ENCODE measurements at places on chromosomes 13 and 19. TPM values are rescaled to one million over a fixed set of nuclear protein-coding genes. Genes with fewer than 3 reads are reported as not detected.

Gene ZNF677
- 3.6 TPM for total RNA-seq

DNA sequence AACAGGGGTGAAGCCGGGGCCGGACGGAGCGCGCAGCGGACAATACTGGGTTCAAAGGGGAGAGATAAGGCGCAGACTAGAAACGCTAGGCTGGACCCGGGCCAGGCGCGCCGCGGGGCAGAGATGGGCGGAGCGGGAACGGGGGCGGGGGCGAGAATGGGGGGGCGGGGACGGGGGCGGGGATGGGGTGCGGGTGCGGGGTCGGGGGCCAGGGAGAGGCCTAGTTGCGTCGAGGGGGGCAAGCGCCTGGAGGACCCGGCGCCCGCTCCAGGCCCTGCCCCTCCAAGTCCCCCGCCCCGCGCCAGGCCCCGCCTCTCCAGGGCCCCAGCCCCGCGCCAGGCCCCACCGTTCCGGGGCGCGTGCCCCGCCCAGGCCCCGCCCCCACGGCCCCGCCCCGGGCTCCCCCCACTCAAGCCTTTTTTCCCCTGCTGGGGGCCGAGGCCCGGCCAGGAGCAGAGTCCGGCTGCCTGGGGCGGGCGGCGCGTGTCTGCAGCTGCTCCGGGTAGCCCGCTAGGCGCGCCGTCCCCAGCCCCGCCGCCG lies at the start of gene CERS4:
Gene CERS4, plus strand, starts transcription at position 449 of the 540 bp plus-strand sequence. CDS start 41,707 bp downstream, outside the sequence.
- peaks cover 15% of the 10 kb centered on the region for H3K36me3 ChIP-seq
- peaks cover 67% of the 10 kb centered on the region for H3K4me1 ChIP-seq
- peak within 1 kb of the TSS; percentile 90 for H3K27ac ChIP-seq

DNA sequence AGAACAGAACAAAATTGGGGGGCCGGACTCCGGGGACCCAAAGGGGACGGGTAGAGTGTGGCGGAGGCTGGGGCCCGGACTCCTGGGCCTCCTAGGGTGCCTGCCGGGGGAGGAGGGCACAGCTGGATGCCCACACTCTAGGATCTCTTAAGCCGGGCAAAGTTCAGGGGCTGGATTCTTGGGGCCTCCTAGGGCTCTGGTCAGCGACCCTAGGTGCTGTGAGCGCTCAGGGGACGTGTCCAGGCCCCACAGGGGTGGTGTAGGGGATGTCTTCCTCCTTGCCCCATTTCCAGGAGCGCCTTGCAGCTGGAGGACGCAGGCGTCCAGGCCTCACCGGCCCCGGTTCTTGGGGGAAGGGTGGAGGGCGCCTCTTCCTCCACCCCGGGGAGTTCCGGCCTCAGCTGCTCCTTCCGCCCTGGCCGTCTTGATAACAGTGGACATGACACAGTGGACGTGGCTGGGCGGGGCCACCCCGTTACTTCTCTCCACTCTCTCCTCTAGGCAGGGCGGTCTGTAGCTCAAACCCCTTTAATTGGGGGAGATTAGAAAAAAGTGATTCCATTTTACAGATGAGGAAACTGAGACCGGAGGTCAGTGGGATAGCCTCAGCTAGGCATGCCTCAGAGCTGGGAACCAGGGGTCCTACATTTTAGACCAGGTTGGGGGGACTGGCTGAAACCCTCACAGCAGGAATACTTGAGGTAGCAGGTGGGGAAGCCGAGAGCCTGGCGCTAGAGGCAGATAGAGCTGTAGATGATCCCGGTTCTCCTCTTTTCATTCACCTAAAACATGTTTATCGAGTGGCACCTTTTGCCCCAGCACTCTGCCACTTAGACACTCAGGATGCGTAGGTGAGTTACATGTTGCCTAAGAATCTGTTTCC lies 705 bp downstream of the STXBP2 start:
- H3K27ac ChIP-seq, result peak overlapping the region; percentile 93
- no peaks in the 10 kb centered on the region for H3K27me3 ChIP-seq
- H3K4me3 ChIP-seq, result peak overlapping the region; percentile 86
- no peak for DNase-seq
- peaks cover 1% of the 10 kb centered on the region for H3K36me3 ChIP-seq

Gene CEACAM3
- total RNA-seq, result 0.42 TPM

DNA sequence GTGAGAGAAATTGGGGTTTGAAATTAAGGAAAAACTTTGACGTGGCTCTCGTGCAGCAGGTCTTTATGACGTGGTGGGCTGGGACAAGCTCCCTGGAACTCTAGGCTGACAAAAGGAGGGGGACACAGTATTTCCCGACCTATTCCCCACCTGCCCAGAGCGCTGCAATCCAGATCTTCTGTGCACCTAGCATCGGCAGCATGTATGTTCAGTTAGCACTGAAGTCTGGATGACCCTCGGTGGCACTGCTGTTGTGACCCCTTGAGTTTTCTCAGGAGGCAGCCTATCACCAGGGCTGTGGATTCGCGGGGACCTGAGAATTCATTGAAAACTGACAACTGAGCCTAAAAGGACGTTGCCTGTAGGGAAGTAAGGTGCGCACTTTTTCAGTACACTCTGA lies 9.1 kb upstream of the ZNF536 start:
- no peak overlapping the region for H3K27ac ChIP-seq
- no peak overlapping the region for H3K4me3 ChIP-seq
- DNase-seq, result no peak
- H3K36me3 ChIP-seq, result no peaks in the 10 kb centered on the region
- no peaks in the 10 kb centered on the region for H3K27me3 ChIP-seq

- no peak overlapping the region for H3K27ac ChIP-seq
- no peak overlapping the region for H3K4me3 ChIP-seq
- no peaks in the 10 kb centered on the region for H3K27me3 ChIP-seq
- no peak for DNase-seq
- H3K36me3 ChIP-seq, result no peaks in the 10 kb centered on the region
Observed at GRCh38 chr19:34241513-34242337, 12.6 kb upstream of the GARRE1 start.

DNA sequence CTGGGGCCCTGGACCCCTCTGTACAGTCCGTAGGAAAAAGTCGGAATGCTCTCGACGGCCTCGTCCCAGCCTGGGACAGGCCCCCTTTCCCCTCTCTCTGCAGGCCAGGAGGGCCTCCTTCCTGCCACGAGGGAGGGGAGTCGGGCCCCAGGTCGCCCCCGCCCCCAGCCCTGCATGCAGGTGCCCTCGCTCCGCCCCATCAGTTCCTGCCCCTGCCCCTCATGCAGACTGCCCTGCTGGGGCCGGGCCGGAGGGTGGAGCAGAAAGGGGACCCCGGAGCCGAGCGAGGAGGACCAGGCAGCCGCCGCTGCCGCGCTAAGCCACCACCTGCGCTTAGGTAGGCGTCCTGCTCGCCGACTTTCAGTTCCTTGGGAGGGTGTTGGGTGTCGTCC lies 7.3 kb downstream of the LYL1 start:
- peak overlapping the region; percentile 23 for H3K4me3 ChIP-seq
- H3K27ac ChIP-seq, result no peak overlapping the region
- H3K36me3 ChIP-seq, result peaks cover 51% of the 10 kb centered on the region
- no peak for DNase-seq
- peaks cover 41% of the 10 kb centered on the region for H3K4me1 ChIP-seq
- no peaks in the 10 kb centered on the region for H3K27me3 ChIP-seq

Gene LILRA6
- total RNA-seq, result 0.95 TPM

GRCh38 chr13:109738298-109738746 lies 48.1 kb downstream of the IRS2 start:
- H3K27me3 ChIP-seq, result peaks cover 13% of the 10 kb centered on the region
- H3K36me3 ChIP-seq, result no peaks in the 10 kb centered on the region
- no peak overlapping the region for H3K27ac ChIP-seq
- no peak for DNase-seq
- no peaks in the 10 kb centered on the region for H3K4me1 ChIP-seq
- no peak overlapping the region for H3K4me3 ChIP-seq

DNA sequence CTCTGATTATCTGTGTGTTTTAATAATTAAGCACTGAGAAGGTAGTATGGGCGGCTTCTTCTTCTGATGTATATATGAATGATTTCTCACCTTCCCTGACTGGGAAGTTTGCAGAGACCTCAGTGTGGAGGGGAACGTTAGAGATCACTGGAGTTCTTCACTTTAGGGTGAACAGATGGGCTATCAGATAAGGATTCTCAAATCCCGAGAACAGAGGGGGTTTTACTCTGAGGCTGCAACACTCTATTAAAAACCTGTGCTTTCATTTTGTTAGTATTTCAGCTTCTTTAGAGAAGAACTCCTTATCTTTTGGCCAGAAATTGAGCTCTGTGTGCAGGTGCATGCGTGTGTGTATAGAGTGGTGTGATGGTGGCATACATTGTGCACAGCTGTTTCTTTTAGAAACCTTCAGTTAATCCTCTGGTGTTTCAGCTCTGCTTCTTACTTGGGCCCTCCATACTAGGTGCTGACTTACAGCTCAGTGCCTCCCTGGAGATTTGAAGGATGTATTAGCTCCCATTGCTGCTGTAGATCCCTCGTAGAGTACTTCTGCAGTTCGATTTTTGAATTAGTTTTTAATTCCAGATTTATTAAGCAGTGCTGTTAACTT lies 45.3 kb upstream of the PCDH9 start:
- no peak overlapping the region for H3K27ac ChIP-seq
- no peaks in the 10 kb centered on the region for H3K36me3 ChIP-seq
- DNase-seq, result no peak
- H3K4me3 ChIP-seq, result no peak overlapping the region
- no peaks in the 10 kb centered on the region for H3K4me1 ChIP-seq
- no peaks in the 10 kb centered on the region for H3K27me3 ChIP-seq

DNA sequence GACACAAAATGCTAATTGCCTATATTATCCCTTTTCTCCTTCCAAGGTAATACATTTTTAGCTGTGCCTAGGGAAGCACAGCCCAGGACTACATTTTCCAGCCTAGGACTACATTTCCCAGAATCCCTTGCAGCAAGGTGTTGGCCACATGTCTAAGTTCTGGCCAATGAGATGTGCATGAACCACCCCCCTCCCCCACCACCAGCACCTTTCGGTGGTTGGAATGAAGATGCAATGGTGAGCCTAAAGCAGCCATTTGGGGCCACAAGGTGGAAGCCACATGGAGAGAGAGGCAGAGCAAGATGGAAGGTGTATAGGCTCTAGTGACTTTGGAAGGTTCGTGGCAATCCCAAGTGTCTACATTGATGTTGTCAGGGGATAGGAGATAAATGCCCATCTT lies 16.2 kb downstream of the UNC13A start:
- H3K27ac ChIP-seq, result no peak overlapping the region
- H3K36me3 ChIP-seq, result no peaks in the 10 kb centered on the region
- no peaks in the 10 kb centered on the region for H3K4me1 ChIP-seq
- peaks cover 14% of the 10 kb centered on the region for H3K27me3 ChIP-seq
- H3K4me3 ChIP-seq, result no peak overlapping the region
- no peak for DNase-seq

Gene C1QTNF9B
- not detected for total RNA-seq

- no peak overlapping the region for H3K4me3 ChIP-seq
- H3K4me1 ChIP-seq, result no peaks in the 10 kb centered on the region
- H3K27ac ChIP-seq, result no peak overlapping the region
- no peaks in the 10 kb centered on the region for H3K27me3 ChIP-seq
- no peak for DNase-seq
- H3K36me3 ChIP-seq, result no peaks in the 10 kb centered on the region
Observed at GRCh38 chr13:112619730-112620631, 32.0 kb upstream of the TUBGCP3 start.

GRCh38 chr13:59755632-59756290 lies 408.0 kb downstream of the DIAPH3 start:
- DNase-seq, result no peak
- H3K27me3 ChIP-seq, result no peaks in the 10 kb centered on the region
- H3K36me3 ChIP-seq, result no peaks in the 10 kb centered on the region
- H3K27ac ChIP-seq, result no peak overlapping the region
- no peak overlapping the region for H3K4me3 ChIP-seq

Gene USPL1
- 8.4 TPM for total RNA-seq

Gene NKG7
- total RNA-seq, result 0.50 TPM

DNA sequence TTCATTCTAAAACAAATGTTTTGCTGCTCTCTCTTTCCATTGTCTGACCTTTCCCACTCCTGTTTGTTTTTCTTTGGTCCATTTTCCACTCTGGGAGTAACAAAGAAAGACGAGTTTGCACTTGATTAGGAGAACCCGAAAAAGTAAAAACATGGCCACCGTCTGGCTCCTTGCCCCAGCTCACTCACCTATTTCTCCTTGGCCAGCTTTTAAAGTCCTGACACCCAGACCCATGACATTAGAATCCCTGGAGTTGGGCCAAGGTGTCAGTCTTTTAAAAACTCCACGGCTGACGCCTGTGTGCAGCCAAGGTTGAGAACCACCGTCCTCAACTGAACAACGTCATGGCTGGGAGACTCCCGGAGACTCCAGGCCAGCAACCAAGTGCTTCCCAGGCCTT lies 63.6 kb upstream of the FLT1 start:
- no peaks in the 10 kb centered on the region for H3K4me1 ChIP-seq
- peak overlapping the region; percentile 4 for H3K27ac ChIP-seq
- H3K27me3 ChIP-seq, result peaks cover 14% of the 10 kb centered on the region
- H3K36me3 ChIP-seq, result no peaks in the 10 kb centered on the region
- no peak overlapping the region for H3K4me3 ChIP-seq
- no peak for DNase-seq

- no peak for DNase-seq
- no peak overlapping the region for H3K27ac ChIP-seq
- H3K27me3 ChIP-seq, result no peaks in the 10 kb centered on the region
- H3K4me3 ChIP-seq, result no peak overlapping the region
- H3K4me1 ChIP-seq, result peaks cover 17% of the 10 kb centered on the region
- H3K36me3 ChIP-seq, result no peaks in the 10 kb centered on the region
Observed at GRCh38 chr13:40208517-40208916, 457.9 kb downstream of the FOXO1 start.

DNA sequence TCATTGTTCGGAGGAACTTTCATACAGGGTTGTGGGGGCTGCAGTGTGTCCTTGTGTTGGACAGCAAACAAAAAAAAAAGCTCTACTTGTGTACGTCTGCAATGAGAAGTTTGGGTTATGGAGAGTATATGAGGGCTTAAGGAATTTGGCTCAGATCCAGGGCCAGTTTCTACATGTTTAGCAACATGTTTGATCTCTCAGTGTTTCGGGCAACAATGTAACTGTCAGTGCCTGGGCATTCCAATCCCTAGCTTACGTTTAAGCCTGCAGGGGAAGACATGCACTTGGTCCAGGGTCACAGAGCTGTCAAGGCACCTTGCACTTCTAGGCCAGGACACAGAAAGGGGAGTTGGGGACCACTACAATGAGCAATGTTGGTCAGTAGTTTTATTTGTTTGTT lies 13.9 kb downstream of the ZNF543 start:
- DNase-seq, result no peak
- H3K27me3 ChIP-seq, result no peaks in the 10 kb centered on the region
- no peak overlapping the region for H3K4me3 ChIP-seq

DNA sequence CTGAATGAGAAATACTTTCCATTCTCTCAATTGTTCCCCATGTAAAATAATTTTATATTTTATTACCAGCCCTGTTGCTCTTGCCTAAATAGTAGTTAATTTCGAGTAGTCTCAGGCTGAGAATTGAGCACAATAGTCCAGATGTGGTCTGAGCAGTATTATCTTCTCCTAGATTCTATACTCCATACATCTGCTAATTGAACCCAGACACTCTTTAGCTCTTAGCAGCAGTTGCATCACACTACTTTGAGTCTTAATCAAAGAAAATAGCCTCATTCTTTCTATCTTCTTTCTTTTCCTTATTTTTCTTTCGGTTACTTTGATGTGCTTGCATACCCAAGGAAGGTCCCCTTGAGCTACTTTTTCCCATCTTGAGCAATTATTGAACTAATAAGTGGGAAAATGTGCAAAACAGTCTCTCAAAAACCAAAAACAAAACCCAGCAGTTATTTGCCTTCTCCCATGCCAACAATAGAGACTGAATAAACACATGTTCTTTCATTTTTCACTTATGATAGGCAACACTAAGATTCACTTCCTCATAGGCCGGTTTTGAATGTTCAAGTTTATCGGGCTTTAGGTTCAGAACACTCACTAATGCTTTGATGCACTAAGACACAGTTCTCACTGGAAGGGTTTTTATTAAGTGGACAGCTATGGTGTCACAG lies 204.5 kb downstream of the POU4F1 start:
- no peaks in the 10 kb centered on the region for H3K4me1 ChIP-seq
- no peak for DNase-seq

Data from esophagus squamous epithelium (tissue), 5 donors.